Skeletal muscle cell (primary cell): ENCODE measurements at places on chromosomes 1 and 21.
A peak's percentile ranks its signal among the peaks of the same experiment; 100 is the strongest.

GRCh38 chr1:84006591-84006990, 7.7 kb upstream of the TTLL7 start:
- no peak for DNase-seq

- DNase-seq: no peak
Measured at GRCh38 chr1:96714881-96715280, 6.7 kb upstream of the PTBP2 start.

DNA sequence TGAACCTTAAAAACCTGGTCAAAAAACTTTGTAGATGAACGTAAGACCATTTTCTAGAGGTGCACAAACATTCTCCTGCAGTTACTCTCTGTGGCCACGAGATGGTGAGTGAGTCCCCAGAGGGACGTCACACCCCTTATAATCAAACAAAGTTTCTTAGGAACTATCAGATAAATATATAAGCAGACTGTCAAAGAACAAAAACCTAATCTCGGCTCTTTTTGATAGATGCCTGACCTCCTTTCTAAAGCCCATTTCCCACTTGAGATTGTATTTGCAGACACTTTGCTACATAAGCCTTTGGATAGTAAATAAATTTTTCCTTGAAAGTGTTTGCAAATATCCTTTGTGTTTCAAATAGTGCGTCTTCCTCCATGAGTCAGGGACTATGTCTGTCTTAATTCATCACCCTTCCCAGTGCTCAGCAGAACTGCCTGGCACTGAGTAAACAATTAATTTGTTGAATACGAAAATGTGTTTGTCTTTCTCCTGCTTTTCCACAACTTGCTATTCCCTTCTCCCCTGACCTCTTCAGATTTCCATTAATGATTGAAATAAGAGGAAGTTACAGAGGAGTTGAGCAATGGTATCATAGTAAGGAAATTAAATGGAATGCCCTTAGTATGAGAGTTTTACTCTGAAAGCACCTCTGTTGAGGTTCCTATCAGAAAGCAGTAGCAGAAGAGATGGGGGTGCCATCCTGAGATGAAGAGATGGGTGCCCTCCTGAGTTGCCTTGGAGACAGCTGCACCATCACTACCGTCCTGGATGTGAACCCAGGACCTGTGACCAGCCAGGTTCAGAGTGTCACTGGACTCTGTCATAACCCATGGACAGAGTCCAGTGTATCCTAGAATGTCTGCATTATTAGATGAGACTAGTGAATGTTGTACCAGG, 57.8 kb upstream of the RAVER2 start:
- DNase-seq: no peak

GRCh38 chr1:31626223-31627207, 9.0 kb downstream of the HCRTR1 start:
- DNase-seq: no peak

DNA sequence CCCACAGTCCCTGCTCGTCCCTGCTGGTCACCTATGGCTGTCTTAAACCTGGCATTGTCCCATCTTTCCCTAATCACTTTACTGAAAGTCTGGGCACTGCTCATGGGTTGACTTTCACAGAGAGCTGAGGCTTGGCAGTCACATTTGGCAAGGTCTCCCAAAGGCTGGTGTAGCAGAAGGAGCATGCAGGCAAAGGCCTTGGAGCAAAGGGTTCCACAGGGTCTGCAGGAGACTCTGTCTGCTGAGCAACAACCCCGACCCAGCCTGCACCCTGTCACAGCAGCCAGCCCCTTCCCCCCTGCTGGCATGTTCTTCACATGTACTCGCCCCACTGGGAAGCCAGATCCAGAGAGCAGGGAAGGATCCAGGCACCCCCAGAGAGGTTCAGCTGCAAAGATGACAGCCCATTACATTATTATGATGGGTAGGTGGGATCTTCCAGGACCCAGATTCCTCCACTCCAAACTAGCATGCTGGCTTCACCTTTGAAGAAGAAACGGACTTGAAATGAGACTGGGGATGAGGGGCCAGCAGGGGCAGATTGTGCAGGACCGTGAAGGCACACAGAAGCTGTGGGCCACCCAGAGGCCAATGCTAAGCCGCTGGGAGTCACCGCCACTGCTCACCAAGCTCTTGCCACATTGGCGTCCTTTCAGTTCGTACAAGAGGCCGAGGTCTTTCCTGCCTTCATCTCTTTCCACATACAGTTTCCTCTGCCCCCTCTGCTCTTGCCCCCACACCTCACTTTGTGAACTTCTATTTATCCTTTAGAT, 14.2 kb upstream of the TMEM125 start:
- DNase-seq: no peak

GRCh38 chr1:203390298-203390697, 39.4 kb upstream of the FMOD start:
- no peak for DNase-seq

GRCh38 chr1:33268927-33269610, 12.8 kb downstream of the ZNF362 start:
- DNase-seq: no peak

DNA sequence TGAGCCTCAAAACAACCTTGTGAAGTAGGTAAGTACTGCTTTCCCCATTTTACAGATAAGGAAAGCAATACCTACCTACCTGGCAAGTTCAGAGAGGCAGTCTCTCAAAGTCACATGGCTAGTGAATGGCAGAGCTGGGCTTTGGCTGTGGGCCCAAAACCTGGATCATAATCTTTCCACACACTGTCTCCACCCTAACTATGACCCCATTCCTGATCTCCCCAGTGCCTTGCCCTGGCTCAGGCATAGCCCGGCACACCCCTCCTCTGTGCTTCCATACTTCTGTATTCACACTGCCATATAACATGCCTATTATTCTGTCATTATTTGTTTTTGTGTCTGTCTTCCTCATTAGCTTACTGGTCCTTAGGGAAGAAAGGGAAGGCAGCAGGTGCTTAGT, 15.9 kb downstream of the GNG12 start:
- DNase-seq: no peak

DNA sequence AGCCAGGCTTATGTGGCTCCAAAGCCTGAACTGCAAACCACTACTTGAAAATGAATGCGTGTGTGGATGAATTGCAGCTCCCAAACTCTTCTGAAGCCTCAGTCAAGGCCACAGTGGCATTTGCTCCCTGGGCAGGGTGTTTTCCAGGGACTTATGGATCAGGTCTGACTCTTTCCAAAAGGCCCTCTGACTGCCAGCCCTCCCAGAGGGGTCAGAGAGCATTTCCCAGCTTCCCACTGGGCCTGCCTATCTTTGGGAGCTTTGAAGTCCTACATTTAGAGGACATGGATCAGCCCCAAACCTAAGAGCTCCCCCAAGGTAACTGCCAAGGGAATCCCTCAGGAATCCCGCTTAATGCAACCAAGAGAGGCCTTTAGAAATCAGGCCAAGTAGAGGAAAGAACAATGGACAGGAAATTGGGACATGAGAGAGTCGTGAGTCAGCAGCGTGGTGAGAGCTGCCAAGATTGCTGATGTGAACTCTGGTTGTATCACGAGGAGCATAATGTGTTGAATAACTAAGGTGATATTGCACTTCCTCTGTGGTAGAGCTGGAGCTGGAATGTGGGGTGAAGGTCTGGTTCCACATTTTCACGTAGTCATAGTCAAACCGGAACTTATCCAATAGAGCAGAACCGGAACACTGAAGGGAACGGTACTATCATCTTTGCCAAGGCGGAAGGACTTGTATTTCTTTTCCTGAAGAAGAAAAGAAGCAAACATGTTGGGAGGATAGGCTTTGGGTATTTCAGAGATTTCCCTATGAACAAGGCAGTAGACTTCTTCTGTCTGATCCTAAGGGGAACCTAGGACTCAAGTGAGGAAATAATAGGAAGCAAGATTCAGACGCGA, 99.4 kb upstream of the JUN start:
- peak; percentile 94 for DNase-seq

GRCh38 chr1:18630511-18631495, at the start of gene PAX7:
Gene PAX7 (plus strand): TSS chr1:18630846. CDS start chr1:18631604, 758 bp downstream.
- no peak for DNase-seq

- no peak for DNase-seq
Measured at GRCh38 chr1:93352376-93352775, 6.7 kb downstream of the DR1 start.

- peak; percentile 25 for DNase-seq
Measured at GRCh38 chr1:34786521-34787325, 5.7 kb downstream of the GJB3 start.

- DNase-seq: no peak
Measured at GRCh38 chr1:94122201-94122970, 1.4 kb upstream of the ABCA4 start.

DNA sequence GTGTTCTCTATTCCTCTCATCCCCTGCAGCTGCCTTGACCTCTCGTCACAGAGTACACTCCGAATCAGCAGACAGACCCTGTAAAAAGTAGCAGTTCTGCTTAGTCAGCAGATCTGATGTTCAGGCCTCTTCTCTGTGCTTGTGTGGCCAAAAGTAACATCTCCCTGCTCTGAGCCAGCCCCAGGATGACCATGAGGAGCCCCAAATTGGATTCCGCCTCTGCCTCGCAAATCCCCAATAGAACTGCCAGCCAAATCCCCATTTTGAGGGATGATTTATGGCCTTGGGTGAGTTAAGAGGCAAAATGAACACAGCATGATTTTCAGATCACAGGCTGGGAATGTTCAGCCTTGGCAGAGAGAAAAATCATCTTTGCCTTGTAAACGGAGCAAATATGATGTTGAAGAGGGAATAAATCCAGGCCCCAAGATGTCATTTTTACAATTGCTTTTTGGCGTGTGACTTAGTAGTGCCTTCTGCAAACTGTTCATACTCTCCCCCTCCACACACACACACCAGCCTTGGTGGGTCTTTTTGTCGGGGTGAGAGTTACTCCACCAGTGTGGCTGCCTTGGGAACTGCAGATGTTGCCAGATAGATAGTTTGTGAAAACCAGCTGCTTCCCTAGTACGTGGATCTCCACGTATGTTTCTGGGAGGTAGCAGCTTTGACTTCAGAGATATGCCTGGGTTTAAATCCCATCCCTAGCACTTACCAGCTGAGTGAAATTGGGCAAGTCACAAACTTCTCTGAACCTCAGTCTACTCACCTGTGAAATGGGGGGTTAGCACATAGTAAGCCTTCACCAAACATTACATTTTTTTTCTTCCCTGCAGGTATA, 77.8 kb downstream of the MAN1C1 start:
- DNase-seq: peak; percentile 77

- DNase-seq: no peak
Measured at GRCh38 chr1:198959676-198960075, 320.8 kb downstream of the PTPRC start.

DNA sequence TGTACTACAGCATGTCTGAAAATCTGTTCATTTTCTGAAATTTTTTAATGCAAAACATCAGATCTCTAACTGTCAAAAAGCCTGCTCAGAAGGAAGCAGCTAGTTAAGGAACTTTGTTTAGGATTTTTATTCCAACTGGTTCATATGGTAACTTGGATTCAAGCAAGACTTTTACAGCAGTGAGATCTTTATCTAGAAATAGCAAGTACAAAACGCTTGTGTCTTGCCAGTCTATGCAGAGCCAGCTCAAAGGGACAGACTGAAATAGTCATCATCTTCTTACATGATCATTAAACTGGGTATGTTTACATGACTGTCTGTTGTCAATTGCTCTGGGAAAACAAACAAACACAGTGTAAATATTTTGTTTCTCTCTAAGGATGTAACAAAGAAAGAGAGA, 37.6 kb downstream of the DDAH1 start:
- DNase-seq: no peak

DNA sequence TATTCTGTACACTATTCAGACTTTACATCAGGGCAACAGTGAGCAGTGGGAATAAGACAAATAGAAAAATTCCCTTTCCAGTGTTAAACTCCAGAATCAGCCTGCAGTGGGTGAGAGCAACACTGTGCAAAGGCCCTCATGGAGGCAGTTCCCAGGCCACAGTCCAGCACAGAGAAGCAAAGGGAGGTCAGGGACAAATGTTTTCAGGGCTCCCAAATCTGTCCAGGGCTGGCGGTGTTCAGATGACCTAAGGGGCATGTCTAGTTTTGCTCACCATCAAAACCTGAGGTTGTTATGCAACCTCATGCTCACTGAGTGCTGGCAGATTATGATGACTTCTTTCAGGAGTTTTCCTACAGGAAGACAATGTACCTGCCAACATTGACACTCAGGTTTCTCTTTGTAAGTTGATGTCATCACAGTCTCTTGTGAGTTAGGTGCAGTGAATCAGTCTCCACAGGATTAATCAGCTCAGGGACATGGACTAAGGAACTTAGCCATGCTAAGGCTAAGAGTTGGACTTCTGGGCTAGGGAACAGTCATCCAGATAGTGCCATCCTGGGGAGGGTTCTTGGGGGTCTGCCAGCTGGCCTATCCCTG, 3.6 kb upstream of the LCE5A start:
- DNase-seq: no peak

DNA sequence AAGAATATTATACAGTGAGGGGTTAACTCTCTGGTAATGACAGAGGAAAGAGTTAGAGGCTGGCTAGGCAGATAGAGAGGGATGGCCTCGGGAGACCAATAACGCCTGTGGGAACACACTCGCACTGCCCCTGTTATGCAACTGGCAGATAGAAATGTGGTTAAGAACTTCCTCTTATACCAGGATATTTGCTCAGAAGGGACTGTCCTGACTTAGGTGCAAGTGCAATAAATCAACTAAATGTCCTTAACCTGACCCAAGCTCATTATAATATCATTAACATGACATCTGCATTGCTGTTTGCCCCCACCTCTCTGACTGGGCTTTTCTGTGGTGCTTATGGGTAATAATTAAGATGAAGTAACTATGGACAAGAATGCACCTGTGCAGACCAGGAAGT, 1518.0 kb downstream of the NCAM2 start:
- DNase-seq: no peak
